ENCODE measurements at places on chromosomes 3 and 15.

DNA sequence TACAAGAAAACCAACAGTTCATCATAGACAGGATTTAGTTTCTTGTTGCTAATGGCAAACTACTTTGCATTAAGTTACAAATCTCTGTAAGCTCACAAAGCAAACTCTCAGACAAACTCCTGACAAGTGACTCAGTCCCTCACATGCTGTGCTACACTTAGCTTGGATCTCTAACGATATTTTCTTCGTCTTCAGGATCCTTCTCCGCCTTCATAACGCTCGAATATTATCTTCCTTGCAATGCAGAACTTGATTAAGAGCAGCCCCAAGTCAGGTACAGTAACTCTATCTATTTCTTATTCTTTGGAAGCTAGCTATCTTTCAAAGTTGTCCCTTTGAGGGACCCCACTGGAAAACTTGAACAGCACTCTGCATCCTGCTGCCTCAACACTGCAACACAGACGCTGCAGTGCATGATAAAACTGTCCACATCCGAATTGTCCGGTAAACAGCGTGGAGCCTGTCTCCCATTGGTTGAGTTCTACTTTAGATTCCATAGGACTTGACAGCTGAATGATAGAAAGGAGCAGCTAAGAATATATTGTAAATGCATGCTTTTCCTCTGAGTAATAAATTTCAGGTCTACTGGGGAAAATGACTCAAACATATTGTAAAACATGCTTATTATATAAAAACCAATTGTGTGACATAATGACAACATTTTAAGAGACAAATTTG is 61.3 kb downstream of the UACA start:
- peak; percentile 81 for DNase-seq

DNA sequence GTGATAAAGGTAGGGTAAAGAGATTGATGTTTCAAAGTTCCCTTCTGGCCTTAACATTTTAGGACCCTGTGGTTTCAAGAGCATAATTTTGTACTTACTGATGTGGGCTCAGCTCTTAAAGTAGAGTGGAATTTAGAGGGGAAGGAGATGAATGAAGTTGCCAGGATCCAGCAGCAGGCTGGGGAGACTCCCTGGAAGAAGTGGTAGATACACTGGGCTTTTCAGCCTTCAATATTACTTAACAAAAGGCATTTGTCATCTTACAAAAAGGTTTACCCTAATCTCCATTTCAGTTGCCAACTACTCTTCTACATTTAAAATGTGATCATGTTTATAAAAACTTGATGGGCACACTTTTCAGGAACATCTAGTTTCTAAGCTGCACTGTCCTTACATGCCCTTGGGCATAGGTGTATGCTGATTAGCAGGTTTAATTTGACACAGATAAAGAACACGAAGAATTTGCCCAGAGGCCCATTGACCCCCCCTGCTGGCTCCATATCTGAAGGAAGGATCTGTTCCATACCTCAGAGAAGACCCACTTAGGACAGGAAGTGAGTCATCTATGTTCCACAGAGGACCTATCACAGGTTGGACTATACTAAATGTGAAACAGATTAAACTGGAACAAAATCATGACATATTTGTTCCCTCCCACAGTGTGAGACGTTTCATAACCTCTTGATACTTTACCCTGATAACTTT is 93.0 kb upstream of the LPP start:
- peak; percentile 53 for DNase-seq

- DNase-seq = no peak
Observed at GRCh38 chr3:141150081-141150830, 81.4 kb upstream of the PXYLP1 start.

- DNase-seq = peak; percentile 46
Observed at GRCh38 chr3:119731560-119732343, 28.9 kb downstream of the CFAP91 start.

DNA sequence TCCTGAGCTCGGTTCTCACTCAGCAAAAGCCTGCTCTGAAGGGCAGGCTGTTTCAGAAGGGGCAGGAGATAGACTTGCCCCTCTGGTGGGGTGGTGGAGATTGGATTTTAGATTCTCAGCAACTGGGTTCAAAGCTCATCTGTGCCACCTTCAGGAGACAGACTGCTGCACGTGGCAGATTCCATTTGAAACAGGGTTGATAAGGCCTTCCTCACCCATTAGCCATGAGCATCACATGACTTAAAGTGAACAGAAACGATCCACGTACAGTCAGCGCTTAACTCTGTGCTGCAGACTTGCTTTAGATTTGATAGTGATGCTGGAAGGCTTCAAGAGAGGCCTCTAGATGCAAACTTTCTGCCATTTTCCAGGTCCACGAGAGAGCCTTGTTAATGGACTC is 35.0 kb upstream of the MGLL start:
- DNase-seq = no peak

DNA sequence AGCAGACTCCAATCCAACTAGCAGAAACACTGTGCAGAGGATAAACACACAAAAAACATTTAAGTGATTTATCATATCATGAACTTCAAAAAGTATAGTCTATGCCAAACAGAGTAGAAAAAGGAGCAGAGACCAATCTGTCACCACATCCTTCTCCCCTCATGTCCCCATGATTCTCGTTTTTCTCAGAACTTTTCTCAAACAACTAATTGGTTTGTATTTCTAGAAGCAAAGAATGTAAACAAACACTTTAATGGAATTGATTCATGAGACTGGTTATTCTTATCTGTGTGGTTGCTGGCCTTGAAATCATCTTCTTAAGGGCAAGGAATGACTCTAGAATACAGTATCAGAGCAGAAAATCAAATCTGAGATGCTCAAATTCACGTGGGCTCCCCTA is 294.2 kb upstream of the THBS1 start:
- no peak for DNase-seq

- peak; percentile 47 for DNase-seq
Observed at GRCh38 chr3:134601539-134602439, 49.0 kb downstream of the KY start.

DNA sequence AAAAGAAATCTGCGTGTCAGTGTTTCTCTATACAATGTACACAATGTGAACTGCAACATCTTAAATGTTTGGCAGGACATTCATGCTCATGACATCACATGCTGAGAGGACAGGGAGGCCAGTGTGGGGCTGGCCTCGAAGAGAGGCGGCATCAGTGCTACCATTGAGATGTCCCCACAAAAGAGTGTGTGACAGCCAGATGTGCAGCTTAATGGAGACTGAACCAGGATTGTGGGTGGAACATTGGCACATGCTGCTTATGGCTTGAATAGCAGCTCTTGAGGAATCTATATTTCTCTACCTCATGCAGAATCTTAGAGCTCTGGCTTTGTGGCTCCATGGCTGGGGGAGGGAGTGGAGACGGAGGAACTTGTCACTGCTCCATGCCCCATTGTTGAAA is 18.5 kb downstream of the CLDN11 start:
- DNase-seq = no peak

DNA sequence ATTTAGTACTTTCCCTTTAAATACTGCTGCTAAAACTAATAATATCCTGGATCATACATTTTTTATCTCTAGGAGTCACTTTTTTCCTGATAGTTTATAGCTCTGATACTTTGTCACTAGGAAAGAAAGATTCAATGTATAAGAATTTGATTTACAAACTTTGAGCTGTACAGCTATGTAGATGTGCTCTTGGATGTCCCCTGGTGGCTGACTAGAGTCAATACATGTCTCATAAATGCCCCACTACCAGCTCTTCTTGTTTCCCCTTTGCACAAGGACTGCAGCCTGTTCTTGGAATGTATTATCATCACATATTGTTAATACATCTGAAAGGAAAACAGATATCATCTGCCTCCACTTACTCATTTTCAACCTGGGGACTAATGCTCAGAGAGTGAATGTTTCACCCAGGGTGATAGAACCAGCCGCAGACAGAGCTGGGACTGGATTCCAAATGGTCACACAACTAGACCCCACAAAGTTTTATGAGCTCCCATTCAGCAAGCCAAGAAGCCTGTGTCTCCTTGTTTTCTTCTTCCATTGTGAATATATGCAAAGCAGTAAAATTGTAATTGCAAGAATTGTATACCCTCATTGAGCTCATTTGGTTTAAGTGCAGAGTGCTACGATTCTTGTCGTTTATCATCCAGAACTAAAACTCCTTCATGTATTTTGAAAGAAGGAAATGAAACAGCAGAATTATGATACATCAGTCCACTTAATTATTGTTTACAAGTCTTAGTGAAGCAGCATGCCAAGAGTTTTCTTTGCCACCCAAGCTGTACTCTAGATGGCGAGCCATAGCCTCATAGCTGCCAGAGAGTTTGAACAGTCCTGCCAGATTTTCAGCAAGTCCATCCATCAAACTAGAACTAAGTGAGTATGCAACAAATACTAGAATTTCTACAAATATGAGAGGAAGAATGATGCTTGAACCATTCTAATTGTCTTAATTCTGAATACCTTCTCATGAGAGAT is 261.6 kb upstream of the LMCD1 start:
- DNase-seq = peak; percentile 63

- DNase-seq = no peak
Observed at GRCh38 chr3:112357930-112358780, 25.2 kb downstream of the CD200 start.

DNA sequence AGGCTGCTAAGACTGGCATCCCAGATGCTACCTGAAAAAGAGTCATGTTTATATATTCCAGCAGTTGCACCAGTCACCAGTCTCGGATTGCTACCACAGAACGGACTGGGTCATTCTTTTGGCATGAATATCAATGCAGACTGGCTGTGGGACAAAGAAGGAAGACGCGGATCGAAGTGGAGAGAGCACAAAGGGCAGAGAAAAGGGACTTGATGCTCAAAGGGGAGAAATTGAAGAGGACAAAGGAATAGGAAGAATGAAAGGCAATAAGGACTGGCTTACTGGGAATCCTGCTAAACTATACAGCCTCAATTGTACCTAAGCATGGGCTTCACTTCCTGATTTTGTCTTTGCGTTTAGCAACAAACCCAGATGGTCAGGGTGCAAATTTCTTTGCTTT is 15.3 kb upstream of the DIS3L start:
- no peak for DNase-seq

GRCh38 chr15:99965376-99965775 is 232.1 kb upstream of the LYSMD4 start:
- DNase-seq = no peak

DNA sequence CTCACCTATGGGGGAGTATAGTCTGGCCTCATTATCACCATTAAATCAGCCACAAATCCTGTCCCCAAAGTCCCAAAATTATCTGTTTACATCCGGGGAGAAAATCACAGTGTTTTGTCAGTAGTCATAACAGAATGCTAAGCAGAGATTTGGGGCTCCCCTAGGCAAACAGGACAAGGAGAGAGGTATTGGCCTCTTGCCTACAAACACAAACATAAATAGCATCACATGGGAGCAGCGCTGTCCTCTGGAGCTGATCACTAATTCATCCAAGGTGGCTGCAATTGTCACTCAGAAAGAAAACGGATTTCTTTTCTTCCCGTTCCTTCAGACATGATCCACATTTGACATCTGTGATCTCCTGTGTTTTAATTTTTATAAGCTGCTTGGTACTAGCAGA is 1028.1 kb downstream of the NTRK3 start:
- no peak for DNase-seq

GRCh38 chr15:89039142-89039541 is 49.1 kb upstream of the ABHD2 start:
- DNase-seq = no peak

DNA sequence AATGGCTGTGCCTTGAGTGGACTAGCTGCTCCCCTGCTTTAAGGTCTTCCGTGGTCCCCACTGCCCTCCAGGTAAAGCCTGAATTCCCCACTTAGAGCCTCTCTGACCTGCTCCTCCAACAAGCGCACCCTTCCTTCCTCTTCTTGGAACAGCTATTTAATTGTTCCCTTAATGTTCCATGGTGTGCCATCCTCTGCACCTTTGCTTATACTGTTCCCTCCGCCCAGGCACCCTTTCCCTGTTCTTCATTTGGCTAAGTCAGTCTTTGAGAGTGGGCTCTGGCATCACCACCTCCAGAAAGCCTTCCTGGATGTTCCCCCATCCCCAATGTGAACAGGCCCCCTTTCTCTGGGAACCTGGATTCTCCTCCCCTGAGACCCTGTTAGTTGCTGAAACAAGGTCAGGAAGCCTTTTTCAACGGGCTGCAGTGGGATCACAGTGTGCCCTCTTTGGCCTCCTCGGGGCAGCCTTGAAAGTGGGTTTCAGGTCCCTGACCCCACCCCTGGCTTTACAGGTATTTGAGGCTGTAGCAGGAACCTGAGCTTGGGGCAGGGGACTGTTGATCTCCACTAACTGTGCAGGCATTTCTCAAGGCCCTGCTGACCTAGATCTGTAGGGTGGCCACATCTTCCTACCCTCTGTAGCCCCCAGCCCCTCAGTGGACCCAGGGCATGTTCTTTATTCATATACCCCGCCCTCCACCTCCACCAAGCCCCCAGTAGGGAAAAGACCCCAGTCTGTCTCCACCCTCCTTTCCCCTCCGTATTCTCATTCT is 5.0 kb downstream of the ISLR start:
- no peak for DNase-seq

DNA sequence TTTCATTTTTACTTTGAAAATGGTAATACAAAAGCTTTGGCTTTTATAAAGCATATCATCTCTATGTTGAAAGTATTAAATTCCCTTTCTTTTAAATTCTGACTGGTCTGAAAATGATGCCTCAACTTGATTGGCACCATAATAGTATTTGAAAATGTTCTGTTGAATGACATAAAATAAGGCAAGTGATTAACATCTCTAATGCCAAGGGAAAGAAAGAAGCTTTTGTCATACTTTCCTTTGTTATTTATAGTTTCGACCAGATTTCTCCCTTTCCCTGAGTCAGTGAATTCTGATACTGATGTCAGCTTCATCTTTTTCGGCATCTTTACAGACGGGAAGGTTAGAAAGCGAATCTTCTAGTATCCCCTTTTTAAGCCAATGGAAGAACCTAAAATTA is 3.4 kb upstream of the AP4E1 start:
- DNase-seq = no peak

DNA sequence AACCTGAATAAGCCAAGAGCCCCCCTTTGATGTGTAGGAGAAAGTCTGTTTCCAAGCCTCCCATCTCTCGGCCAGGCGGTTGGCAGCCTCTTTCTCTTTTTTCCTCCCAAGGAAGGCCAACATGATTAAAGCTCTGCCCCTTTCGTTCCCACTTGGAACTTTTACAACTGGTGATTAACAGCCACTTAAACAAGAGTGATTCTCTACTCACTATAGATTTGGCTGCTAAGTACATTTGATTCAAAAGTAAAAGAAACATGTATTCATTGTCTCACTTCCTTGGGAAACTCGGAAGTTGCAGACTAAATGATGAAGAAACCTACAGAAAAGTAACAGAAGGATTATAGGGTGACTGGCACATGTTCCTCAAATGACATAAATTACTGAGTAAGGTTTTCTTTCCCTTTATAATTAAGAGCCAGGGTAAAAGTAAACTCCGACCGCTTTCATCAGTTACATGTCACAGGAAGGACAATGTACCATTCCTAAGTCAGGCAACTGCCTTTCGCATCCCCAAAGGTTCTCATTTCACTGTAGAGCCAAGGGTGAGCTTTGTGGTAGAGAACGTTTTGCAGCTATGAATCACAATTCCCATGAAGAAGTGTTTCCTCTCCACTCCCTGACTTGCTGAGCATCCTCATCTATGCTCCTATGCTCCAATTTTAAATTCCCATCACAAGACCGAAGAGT is 72.7 kb downstream of the MB21D2 start:
- DNase-seq = peak; percentile 64

GRCh38 chr15:28044121-28044672 is 54.9 kb downstream of the OCA2 start:
- DNase-seq = no peak

- peak; percentile 43 for DNase-seq
Observed at GRCh38 chr3:81666502-81667121, 94.8 kb downstream of the GBE1 start.

GRCh38 chr15:57005244-57005643 is 86.8 kb downstream of the TCF12 start:
- no peak for DNase-seq

- no peak for DNase-seq
Observed at GRCh38 chr3:172635588-172635987, 75.3 kb downstream of the NCEH1 start.
